NCI-H1436 (cell line): ENCODE measurements at places on chromosomes 12 and 14.

DNA sequence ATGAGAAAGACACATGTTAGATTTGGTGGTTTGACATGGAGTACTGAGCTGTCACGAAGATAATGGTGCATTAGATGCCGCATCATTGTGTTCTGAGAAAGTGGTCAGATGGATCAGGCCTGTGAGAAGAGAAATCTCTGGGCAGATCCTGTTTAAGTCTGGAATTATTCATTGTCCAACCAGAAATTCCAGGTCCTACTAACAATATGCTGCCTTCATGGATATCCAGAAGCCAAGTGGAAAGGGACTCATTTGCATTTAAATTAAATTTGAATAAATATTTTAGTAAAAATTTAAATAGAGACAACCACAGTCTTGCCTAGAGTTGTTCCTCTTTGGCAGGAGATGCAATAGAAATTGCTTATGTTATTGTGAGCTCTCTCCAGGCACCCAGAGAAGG is 330.5 kb upstream of the TMEM132C start:
- DNase-seq, result no peak

- DNase-seq, result no peak
Observed at GRCh38 chr12:67942724-67943123, 46.5 kb upstream of the IFNG-AS1 start.

DNA sequence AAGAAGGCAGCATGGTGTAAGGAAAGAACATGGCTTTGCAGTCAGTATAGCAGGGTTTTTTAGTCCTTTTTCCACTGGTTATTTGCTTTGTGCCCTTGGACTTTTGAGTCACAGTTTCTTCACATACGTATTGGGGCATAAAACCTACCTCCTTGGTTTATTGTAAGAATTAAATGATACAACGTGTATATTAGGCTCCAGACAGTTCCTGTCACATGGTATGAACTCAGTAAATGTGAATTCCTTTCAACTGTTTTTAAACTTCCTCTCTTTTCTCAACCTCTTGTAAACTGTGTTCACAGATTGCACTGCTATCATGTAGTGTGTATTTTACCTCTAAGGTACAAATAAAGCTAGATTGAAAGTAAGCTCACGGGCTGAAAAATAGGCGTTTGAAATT is 29.5 kb downstream of the MSRB3 start:
- DNase-seq, result no peak

GRCh38 chr12:112900298-112901145 is 6.2 kb upstream of the OAS1 start:
- DNase-seq, result peak; percentile 18

DNA sequence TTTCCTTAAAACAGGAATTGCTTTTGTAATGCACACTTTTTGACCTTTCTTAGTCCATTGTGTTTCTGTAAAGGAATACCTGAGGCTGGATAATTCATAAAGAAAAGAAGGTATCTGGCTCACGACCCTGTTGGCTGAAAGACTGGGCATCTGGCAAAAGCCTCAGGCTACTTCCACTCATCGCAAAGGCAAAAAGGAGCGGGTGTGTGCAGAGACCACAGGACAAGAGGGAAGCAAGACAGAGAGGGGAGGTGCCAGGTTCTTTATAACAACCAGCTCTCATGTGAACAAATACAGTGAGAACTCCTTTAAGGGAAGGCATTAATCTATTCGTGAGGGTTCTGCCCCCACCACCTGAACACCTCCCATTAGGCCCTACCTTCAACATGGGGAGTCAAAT is 182.1 kb downstream of the C12orf50 start:
- DNase-seq, result no peak

DNA sequence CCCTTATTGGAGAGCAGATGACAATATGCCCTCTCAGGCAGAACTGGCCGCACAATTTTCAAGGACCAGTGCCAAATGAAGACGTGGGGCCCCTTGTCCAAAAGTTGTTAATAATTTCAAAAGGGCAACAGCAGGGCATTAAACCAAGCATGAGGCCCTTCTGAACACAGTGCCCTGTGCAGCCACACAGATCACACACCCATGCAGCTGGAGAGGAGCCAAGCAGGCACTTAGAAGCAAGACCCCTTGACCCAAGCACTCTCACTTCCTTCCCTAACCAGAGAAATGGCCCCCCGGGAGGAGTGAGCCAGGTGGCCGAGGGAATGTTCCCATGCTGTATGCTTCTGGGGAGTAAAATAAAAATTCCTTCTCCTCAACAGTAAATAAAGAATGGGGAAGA is 114.0 kb upstream of the TMPO start:
- DNase-seq, result no peak

DNA sequence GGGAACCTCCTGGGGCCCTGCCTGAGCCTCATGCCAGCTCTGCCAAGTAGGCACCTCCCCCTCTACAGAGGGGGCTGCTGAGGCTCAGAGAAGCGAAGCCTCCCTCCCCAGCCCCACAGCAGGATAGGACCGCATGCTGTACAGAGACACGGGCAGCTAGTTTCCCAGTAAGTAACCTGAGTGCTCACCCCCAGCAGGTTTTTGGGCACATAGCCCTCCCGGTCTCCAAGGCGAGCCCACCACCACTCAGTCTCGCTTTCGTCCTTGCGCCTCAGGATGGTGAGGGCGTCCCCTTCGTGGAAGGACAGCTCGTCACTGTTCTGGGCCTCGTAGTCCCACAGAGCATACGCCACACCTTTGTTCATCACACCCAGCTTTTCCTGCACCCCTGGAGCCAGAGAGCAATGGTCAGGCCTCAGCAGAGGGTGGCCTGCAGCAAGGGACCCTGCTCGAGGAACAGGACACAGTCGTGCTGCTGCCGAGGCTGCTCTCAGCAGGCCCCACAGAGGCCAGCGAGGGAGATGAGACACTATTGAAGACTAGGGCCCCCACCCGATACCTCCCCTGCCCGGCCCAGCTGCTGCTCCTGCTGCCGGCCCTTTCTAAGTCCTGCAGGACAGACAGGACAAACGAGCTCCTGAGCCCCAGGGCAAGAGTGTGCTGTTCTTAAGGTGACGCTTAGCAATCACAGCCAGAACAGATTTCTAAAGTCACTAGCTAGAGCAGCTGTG is 20.4 kb downstream of the ZFYVE21 start:
- DNase-seq, result no peak

DNA sequence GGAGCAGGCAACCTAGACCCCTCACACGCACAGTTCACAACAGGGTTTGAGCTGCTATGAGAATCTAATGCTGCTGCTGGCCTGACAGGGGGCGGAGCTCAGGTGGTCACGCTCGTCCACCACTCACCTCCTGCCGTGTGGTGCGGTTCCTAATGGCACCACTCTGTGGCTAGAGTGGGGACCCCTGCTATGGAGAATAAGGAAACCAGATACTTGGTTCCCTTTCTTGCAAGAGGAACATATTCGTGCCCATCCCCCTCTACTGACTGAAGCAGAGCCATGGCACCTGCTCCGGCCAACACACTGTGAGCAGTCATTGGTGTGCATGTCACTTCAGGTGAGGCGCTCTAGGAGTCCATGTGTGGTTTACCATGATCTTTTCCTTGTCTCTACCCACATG is 30.4 kb upstream of the RIMBP2 start:
- no peak for DNase-seq

GRCh38 chr12:105588106-105588505 is 257.6 kb downstream of the C12orf75 start:
- no peak for DNase-seq

- no peak for DNase-seq
Observed at GRCh38 chr12:85741046-85741445, 95.2 kb downstream of the RASSF9 start.

DNA sequence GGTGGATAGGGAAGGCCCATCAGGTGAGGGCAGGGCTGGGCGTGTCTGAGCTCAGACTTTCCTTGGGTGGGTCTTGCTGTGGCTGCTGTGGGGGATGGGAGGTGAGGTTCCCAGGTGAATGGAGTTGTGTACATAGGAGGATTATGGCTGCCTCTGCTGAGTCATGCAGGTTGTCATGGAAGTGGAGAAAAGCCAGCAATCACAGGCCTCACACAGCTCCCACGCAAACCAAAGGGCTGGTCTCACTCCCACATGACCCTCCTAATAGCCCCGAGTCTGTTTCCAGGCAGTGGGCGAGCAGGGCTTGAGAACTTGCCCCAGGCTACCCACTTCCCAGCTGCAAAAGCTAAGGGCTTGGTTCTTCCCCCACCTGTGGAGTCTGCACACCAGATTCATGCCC is 149.5 kb downstream of the IPO8 start:
- DNase-seq, result no peak
